ENCODE measurements at places on chromosomes 2 and 18.

DNA sequence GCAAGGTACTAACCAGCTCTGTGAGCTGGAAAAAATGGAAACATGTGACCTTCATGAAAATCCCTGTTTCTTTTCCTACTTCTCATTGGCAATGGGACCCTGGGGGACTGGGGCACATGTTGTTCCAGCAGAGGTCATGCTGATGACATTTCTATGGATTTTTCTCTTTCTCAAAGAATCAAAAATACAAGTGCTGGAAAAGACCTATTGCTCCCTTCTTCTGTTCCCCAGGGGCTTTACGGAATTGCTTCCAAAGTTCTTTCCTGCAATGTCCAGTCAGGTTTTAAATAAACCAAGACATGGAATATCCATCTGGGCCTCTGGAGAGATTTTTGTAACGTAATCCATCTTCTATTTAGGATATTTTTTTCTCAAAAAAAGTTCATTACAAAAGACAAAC, 1006.1 kb upstream of the CELF4 start:
- no peak for DNase-seq

- no peak for DNase-seq
Observed at GRCh38 chr2:223537115-223537514, 65.0 kb downstream of the SCG2 start.

DNA sequence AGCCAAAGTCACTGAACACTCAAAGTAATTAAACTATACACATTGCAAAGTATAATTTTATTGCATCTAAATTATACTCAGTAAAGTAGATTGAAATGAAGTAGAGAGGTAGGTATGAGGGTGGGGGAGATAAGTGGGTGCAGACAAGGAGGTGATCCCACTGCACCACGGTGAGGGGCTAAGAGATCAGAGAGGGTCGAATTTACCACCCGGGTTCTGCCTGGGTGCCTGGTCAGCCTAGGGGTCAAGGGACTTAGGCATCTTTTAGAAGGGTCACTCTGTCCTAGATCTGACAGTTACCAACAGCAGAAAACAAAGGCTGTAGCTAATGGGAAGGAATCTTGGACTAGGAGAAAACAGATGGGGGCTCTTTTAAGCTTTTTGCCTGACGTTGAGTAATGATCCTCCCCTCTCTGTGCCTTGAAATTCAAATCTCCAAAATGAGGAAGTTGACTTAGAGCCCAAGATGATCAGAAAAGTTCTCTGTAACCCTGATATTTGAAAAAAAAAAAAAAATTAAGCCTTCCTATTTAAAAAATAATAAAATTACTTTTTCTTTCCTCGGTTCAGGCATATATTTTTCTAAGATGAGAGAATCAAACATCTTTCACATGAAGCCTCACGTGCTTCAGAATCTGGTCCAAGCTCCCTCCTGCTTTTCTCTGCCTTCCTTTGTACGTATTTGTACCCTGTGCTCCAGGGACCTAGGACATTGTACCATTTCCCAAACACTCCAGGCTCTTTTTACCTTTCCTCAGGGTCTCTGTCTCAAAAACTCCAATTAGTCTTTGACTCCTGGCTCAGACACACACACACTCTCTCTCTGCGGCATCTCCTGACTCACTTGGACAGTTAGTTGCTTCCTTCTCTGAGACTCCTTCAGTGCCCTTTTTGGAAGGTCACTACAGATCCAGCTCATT, 353.9 kb downstream of the CYRIA start:
- DNase-seq: no peak

DNA sequence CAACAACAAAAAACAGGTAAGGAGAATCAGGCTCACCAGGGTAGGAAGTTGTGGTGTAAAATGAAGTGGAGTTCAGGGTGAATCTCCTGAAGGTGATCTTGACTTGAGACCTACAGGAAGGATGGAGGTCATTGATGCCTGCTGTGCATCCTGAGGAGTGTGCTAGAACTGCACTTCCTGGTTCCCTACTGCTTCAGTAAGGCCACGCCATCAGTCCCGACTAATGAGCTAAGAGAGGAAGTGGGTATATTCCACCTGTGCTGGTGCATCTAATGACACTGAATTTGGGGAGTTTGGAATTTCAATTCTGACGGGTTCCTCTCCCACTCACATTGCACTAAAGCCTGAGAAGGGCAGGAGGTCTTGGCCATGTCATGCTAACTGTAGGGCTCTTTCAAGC, 349.3 kb upstream of the SLC14A2 start:
- DNase-seq: no peak

DNA sequence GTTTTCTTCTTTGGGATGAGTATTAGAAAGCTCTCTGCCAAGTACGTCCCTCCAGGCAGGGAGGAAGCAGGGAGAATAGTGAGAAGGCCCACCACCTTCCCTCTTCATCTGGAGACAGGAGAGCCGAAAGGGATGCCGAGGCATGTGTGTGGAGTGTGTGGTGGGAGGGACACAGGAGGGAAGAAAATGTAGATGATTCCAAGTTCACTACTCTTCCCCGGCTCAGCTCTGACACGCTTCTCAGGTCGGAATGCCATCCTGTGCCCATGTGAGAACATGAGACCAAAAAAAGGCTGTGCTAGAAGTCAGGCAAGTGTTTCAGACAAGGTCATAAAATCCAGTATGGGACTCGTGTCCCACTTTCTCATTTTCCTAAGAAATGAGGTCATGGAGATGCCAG, 47.4 kb downstream of the GYPC start:
- no peak for DNase-seq

DNA sequence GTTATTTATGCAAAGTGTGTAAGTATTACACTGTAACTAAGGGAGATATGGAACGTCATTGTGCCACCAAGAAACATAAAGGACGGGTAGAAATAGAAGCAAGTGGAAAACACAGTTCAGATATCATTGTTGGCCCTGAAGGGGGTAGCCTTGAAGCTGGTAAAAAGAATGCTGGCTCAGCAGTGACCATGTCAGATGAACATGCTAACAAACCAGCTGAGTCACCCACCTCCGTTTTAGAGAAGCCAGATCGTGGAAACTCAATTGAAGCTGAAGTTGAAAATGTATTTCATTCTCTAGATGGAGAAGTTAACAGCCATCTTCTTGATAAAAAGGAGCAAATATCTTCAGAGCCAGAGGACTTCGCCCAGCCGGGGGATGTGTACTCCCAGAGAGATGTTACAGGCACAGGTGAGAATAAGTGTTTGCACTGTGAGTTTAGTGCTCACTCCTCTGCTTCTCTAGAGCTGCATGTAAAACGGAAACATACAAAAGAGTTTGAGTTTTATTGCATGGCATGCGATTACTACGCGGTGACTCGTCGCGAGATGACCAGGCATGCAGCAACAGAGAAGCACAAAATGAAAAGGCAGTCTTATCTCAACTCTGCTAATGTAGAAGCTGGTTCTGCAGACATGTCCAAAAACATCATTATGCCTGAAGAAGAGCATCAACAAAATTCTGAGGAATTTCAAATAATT, 36.1 kb downstream of the ZNF407 start:
- no peak for DNase-seq

- no peak for DNase-seq
Observed at GRCh38 chr2:12587228-12587627, 129.5 kb upstream of the TRIB2 start.

GRCh38 chr18:49400398-49401072, 59.9 kb downstream of the DYM start:
- DNase-seq: no peak

GRCh38 chr18:37574113-37574512, 8.5 kb upstream of the CELF4 start:
- no peak for DNase-seq

DNA sequence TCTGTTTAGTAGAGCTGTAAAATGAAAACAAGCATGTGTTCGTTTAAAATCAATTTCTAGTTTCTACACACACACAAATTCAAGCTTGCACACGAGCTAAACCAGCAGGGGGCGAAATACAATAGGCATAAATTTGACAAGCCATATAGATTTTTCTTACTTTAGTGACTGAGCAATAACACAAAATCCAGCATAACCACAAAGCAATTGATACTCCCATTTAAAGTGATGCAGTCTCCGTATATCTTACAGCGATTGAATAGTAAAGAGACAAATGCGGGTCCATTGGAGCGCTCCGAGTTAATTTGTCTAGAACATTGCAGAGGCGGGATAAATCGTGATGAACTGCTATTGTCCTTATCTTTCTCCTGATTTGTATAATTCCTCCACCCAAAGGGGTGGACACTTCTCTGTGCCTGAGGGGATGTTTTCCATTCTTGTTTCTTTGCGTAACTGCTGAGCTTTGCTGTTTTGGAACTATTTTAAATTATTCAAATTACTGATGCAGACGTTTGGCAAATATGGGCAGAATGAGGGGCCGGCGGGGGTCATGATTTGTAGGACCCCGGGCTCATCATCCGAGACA, 1.2 kb upstream of the AFTPH start:
- peak; percentile 82 for DNase-seq

- DNase-seq: no peak
Observed at GRCh38 chr2:231900972-231901371, 25.2 kb downstream of the NPPC start.

- DNase-seq: no peak
Observed at GRCh38 chr2:239241431-239241960, 159.3 kb downstream of the HDAC4 start.

GRCh38 chr2:184637781-184638180, 39.5 kb downstream of the ZNF804A start:
- DNase-seq: no peak

DNA sequence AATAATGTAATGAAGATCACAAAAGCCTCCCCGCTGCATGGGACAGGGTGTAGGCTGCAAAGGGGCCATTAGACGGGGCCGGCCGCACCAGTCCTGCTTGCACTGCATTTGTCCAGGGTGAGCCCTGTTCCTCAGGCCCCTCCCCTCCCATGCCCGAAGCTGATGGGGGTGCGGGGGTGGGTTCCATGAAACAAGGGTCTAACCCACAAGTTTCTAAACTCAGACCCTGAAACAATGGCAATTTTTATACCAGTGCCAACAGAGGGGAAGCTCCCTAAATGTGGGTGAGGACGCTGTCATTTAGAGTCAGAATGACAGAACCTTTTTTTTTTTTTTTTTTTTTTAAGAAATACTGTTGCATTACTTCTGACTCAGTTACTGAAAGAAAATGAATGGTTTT, 39.7 kb downstream of the HS6ST1 start:
- no peak for DNase-seq

DNA sequence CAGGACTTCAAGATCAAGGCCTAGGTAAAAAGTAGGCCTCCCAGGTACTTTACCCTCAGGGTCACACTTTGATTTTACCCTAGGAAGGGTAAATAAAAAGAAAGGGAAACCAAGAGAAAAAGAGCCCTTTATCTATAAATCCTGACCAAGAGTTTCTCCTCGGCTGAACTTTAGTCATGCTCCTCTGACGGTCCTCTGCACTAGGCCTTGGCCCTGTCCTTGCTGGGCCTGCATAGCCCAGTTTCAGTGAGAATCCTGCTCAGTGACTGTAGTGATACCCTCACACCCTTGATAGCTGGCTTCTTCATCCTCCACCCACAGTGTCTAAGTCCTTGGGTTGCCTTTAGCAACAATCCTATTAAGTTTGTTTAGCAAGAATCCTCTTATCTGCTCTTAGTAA, 20.5 kb upstream of the ITSN2 start:
- no peak for DNase-seq

GRCh38 chr2:70633508-70633907, 79.9 kb upstream of the TGFA start:
- no peak for DNase-seq

DNA sequence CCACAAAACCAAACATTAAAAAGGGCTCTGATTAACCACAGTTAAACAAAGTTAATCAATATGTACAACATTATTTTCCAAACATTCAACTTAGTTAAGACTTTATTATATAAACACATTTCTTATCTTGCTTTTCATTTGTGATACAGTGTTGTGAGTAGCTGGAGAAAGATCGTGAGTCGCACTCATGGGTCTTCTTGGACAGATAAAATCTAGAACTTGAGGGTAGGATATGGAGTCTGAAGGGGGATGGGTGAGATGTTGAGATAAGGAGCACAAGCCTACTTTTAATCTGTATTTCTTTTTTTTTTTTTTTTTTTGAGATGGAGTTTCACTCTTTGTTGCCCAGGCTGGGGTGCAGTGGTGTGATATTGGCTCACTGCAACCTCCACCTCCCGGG, 22.6 kb upstream of the TMEM214 start:
- DNase-seq: no peak

GRCh38 chr2:103616891-103617290, 855.1 kb downstream of the TMEM182 start:
- no peak for DNase-seq

GRCh38 chr2:209719034-209719433, 52.6 kb upstream of the UNC80 start:
- DNase-seq: no peak

DNA sequence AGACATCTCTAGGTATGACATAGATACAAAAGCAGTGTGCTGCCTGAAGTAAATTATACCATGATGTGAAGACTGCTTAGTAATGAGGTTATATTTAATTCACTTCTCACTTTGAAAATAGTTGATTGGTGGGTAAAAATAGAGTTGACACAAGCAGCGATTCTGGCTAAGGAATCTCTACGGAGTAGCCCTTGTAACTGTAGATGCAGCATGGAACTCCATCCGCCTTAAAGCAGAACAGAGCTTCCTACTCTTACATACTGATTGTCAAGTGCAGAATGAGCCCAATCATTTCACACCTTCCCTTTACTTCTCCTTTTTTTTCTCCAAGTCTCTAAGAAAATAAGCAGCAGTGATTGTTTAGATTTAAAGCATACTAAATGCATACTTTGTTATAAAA, 1594.6 kb upstream of the SLC39A10 start:
- no peak for DNase-seq

DNA sequence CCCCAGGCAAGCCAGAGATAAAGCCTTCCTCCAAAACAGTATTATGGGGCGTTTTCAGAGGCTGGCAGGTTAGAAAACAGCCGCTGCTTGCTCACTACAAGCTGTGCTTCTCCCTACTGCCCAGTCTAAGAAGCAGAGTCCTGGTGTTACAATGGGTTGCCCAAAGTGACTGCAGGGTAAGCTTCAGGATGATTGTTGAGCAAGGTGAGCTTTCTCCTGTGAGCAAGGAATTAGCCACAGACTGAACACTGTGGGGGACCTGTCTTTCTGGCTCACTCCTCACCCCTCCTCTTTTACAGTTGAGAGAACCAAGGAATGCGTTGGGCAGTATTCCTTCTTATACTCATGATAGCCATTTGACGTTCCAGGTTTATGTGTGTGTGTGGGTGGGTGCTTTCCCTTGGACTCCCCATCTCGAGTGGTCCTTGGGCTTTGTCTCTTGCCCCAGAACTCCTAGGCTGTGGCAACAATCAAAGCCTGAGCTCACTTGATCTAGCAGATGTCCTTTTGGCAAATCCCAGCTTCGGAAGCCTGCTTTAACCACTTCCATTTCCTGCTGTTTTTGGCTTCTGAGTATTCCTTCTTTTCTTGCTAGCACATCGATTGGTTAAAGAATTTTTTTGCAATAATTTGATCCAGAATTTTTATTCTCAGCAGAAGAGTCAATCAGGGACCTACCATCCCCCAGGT, 47.5 kb downstream of the KDM3A start:
- DNase-seq: no peak

DNA sequence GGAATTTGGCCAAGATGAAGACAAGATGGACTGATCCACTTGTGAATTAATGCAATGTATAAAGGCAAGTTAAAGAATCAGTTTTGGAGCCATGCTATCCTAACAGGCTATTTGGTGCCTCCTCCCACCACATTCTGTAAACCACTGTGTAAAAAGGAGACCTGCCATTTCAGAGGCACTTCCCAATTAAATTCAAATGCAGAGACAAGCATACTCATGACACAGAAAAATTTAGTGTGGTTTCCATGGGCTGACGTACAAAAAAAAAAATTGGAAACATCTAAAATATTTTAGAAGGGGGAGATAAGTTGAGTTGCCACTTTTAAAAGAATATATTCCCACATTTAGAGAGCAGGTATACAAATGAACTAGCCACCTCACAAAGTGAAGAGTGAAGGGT, 112.1 kb downstream of the TCF4 start:
- no peak for DNase-seq

Measured in LoVo (cell line).